NCI-H748 treated with DMSO at 0.1 percent for 48 hours (cell line): ENCODE measurements at places on chromosomes 1 and 21.
A peak's percentile ranks its signal among the peaks of the same experiment; 100 is the strongest.

DNA sequence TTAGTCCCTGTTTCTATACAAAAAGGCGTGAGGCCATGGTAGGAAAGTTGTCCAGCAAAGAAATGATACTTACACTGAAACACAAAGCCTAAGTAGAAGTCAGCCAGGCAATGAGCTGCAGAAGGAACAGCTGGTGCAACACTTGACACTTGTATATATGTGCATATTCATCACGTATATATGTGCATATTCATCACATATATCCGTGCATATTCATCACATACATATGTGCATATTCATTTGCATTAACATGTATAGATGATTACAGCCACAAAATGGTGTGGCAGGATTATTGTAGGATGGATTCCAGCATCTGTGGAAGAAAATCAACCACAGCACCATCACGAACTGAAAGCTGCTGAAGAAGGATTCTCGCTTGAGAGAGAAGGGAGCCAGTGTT lies 189.0 kb upstream of the RGS18 start:
- no peak for DNase-seq

DNA sequence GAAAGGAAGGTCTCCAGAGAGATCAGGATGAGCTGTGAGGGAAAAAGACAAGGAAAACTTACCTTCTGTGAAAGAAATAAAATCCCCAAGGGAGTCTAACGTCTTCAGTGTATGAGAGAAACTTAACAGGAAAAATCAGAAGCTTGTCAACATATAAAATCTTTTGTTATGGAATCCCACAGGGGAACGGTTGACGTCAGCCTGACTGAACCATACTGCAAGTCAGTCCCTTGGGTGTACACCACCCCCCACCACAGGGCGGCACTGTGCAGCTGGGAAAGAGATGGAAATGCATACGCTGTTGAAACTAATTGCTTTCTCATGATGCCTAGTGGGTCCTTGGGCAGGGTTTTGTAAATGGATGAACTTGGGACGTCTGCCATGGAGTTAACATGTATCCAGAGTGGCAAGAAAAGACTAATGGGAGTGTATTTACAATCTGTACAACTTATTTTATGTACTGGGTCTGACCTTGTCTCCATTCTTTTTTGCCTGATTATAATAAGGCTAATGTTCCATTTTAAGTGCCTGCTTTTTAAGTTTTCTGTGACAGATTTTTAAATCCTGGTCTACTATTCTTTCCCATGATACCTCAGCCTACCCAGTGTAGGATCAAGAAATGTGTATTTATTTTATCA lies 22.7 kb downstream of the UTP25 start:
- DNase-seq: peak; percentile 1

DNA sequence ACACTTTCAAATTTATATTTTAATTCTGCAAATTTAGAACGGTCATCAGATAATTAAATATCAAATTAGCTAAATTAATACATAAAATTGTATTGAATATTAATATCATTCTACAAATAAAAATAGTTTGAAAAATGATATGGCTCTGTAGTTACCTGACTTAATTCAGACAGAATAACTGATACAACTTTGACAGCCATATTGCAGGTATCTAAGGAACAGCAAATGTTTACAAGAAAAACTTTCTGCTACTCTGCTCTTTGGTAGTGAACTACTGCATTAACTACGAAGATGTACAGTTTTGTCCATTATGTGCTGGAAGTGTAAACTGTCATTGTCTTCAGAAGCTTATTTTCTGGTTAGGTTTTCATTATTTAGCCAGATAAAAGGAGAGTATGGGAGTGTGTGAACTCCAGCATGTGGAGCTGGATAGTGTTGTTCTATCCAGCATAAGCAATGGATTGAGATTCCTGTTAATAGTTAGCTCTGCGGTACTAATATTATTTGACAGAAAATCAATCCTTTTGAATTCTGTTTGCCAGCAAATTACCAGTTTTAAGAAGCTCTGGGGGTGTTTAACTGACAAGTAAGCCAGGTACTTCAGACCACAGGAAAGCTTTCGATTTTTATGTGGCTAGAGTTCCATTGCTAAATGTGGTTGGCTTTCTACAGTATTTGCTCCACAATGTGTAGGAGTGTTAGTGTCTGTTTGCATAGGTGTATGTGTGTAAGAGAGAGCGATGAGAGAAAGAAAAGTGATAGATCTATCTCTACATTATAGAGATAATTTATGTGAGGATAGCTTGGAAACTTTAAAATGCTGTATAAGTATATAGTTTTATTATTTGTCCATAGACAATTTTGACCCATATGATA lies 247.9 kb downstream of the GRIK1 start:
- no peak for DNase-seq

GRCh38 chr1:193421487-193421886 lies 235.1 kb upstream of the B3GALT2 start:
- DNase-seq: no peak

DNA sequence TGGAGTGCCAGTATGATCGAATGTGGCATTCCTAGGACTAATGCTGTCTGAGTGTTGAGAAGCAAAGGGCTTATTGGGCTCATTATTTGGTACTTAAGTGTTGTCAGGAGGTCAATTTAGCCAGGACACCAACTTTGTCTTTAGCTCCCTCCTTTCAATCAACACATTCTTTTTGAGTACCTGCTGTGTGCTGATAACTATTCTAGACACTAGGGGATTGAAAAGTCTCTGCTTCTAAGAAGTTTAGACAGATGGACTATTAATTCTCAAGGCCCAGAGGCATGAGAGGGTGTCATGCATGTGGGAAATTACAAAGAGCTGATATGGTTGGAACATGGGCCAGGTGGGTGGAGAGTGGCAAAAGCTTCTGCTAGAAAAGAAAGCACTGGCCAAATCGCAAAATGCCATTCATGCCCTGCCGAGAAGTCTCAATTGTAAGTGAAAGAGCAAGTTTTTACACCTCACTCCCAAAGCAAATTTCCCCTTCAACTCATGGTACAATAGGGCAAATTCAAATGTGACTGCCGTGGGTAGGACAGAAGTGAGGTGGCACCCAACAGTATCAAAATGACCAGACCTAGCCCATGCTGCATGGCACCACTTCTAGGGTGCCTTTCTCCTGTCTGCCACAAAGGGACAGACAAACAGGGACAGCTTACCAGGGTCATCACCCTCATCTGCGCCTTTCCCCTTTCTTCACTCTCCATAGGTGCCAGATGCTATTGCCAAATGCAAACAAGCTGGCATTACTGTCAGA lies 53.6 kb upstream of the LAX1 start:
- no peak for DNase-seq

GRCh38 chr1:168656485-168656884 lies 72.5 kb downstream of the DPT start:
- no peak for DNase-seq

- DNase-seq: peak; percentile 11
Measured at GRCh38 chr1:159790237-159790917, 9.6 kb downstream of the DUSP23 start.

DNA sequence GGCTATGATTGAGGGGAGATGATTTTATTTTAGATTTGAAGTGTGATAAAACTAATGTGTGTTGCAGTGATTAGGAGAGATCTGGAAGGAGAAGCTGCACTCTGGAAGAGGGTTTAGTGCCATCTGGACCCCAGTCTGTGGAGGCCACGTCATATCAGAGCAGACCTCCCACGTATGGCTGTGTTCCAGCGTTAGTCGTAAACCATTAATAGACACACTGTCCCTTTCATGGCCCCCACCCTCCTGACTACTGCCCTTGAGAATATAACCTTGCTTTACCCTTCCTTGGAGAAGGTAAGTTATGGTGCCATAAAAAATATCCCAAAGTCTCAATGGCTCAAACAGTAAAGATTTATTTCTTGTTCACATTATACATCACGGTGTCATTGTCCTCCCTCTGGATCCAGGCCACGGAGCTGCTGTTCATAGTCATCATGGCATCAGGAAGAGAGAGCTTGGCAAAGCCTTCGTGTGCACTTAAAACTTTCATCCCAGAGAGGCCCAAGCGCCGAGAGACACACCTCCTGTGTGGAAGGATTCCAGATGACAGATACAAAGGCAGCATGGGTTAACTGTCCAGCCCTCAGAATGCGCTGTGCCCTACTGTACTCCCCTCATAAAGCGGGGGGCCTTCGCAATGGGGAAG lies 33.2 kb downstream of the RHOU start:
- DNase-seq: no peak

DNA sequence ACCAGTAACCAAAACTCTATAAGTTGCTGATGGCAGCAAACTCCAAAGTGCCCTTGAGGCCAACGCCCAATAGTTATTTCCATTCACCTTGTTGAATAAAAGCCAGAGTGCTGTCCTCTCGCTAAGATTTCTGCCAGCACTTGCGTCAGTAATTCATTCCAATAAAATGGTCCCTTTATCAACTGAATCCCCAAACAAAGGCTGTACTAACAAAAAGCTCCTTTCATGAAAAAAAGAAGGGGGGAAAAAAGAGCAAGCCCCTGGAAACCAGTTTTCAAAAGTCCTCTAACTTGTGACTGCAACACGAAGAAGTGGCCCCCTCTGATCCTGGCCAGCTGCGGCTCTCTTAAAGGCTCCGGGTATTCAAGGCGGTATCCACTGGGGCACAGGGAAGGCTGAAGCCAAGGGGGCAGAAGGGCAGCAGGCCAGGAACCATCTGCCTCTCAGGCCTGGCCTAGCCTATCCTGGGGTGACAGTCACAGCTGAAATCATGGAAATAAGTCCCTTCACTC lies 55.8 kb upstream of the ZNF326 start:
- DNase-seq: no peak

DNA sequence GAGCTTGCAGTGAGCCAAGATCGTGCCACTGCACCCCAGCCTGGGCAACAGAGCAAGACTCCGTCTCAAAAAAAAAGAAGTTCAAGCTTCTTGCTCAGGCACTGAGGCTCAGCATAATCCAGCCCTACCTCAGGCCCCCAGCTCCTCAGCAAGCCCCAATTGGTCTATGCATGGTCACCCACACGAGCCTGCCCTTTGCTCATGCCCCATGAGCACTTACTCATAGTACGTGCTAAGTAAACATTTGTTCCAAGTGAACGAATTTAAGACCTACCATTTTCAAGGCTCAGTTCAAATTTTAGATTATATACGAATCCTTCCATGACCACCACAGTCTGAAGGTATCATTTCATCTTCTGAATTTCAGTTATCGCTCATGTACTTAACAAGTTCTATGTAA lies 4.3 kb downstream of the PDZK1 start:
- no peak for DNase-seq

GRCh38 chr1:163315773-163316374 lies 5.9 kb upstream of the NUF2 start:
- DNase-seq: peak; percentile 56

DNA sequence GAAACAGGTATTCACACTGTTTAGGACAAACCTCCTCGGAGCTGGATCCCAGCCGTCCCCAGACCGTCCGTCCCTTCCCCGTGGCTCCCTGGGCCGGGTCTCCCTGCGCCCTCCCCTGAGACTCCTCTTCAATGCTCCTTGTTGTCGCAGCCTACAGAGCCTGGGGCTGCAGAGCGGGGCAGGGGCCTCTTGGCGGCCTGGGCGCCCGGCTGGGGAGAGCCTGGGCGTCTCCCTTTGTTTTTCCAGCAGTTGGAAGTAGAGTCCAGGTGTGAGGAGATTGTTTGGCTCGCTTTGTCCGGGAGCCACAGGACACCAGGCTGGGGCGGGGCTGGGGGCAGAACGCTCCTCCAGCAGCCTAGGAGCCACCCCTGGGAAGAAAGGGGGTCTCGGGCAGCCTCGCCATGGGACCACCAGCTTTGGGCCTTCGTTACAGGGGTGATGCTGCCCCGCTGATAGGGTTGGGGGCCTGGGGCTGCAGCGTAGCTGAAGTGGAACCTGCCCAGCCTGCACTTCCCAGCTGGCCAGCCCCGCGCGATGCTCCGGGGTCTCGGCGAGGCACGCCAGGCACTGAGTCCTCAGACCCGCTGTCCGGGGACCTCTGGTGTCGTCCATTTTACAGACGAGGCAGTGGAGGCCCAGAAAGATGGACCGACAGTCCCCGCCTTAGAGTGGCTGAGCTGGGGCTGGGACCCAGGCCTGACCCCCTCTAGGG lies 66.9 kb downstream of the PRDM16 start:
- peak; percentile 10 for DNase-seq

DNA sequence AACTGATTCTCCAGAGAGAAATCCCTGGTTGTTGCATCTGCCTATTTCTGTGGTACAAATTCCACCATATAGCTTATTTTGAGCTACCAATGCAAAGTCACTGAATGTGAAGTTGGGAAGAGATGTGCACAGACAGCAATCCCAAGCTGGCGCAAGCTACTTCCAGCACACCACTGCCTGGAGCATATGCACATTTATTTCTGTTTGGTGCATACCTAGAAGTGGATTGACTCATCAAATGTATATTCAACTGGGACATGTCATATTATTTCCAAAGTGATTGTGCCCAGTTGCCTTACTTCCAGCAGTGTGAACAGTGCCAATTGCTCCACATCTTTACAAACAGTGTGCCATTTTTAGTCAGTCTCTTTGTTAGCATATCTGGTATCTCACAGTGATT lies 58.2 kb upstream of the PLD5 start:
- DNase-seq: no peak

DNA sequence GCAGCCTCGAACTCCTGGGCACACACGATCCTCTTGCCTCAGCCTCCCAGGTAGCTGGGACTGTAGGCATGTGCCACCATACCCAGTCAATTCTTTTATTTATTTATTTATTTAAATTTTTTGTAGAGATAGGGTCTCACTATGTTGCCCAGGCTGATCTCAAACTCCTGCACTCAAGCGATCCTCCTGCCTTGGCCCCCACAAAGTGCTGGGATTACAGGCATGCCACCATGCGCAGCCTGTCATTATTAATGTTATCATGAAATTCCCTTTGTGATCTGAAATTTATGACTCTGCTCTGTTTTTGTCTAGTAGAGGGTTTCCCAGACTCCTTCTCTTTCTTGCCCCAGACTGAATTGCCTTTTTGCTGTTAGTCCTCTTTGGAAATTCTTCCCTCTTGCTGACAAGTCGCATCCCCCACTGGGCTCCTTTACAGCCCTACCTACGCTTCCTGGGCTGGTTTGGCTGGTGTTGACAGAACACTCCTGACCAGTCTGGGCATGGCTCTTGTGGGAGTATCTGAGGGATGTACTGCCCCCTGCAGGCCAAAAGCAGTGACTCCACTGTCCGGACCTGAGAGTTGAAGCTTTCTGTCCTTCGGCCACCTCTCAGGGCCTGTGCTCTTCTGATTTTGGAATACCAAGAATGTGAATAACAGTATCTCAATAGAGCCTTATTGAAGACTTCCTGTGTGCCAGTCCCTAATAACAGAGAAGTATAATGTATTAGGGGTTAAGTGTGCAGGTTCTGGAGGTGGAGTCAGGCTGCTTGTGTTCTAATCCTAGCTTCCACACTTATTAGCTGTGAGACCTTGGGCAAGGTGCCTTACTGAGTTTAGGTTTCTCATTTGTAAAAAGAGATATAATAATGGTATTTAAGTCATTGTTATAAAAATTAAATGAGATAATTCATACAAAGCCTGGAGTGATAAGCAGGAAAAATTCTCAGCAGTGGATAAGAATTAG lies 28.2 kb downstream of the TCEANC2 start:
- DNase-seq: peak; percentile 55

DNA sequence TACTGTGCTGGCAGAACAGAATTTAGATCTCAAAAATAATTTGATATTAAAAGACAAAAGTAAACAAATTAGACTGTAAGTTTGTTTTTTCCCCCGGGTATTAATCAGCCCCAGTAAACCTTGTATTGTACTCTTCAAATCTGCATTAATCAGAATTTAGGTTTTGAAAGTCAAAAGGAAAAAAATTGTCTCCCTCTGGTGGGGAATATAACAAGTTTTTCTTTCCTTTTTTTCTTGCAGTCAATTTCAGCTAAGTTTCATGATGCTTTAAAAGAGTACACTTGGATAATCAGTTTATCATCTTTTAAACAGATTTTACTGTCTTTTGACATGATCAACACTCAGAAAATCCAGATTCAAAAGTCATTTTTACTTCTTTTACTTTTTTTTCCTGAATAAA lies 134.5 kb upstream of the PKN2 start:
- no peak for DNase-seq
